Activated CD8-positive, alpha-beta memory T cell treated with anti-CD3 and anti-CD28 coated beads, Interleukin-2, amount 10 ng/mL, durations not matched to agents 7 days and 5 days (primary cell): ENCODE measurements at places on chromosomes 4 and X. TPM values are rescaled to one million over a fixed set of nuclear protein-coding genes. Genes with fewer than 3 reads are reported as not detected.
A peak's percentile ranks its signal among the peaks of the same experiment; 100 is the strongest.

DNA sequence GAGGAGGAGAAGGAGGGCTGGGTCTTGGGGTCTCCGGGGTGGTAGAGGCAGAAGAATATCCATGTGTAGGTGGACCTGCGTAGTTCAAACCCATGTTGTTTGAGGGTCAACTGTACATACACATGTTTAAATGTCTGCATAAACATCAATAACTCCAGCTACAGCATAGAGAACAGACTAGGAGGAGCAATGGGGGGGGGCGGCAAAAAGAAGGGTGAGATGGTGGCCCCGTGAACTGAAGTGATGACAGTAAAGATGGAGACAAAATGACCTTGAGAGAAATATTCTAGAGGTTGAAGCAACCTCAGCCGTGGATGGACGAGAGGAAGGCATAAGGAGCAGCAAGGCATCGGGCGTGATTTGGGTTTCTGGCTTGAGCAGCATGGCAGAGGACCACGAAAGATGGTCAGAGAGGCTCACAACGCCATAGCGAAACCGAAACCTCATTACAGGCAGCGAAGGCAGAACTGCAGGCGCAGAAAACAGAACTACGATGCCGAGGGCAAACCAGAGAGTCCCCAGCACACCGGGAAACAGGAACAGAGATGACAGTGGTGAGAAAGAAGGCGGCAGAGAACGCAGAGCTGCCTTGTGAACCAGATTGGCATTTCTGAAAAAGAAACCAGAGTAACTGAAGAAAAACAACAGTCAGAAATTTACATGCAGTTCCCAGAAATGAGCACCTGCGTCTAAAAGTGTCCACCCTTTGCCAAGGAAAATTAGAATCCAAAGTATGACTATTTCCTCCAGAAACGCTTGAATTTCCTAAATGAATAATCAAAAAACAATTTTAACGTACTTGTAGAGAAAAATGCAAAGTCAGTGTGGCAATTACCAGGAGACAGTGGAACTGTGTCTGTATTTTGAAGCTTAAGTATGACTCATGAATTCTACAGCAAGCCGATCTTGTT is 50.3 kb upstream of the ENPP6 start:
- peaks cover 77% of the 10 kb centered on the region for H3K4me1 ChIP-seq
- peaks cover 3% of the 10 kb centered on the region for H3K36me3 ChIP-seq
- no peaks in the 10 kb centered on the region for H3K27me3 ChIP-seq
- peak overlapping the region; percentile 83 for H3K4me3 ChIP-seq

DNA sequence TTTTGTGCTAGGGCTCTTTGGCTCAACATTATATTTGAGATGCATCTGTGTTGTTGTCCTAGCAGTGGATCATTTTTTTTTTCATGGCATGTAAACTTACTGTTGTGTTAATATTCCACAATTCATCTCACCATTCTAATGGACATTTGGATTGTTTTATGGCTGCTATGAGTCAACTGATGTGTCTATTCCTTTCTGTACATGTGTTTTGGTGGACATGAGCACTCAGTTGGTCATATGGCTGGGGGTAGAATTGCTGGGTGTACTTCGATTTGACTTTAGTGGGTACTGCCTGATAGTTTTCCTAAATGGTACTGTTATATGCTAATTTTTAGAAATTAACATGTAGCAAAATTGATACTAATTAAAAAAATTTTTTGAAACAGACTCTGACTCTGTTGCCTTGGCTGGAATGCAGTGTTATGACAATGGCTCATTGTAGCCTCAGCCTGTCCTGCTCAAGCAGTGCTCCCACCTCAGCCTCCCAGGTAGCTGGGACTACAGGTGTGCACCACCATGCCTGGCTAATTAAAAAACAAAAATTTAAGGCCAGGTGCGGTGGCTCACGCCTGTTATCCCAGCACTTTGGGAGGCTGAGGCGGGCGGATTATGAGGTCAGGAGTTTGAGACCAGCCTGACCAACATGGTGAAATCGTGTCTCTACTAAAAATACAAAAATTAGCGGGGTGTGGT is 9.0 kb downstream of the FAM193A start:
- peaks cover 4% of the 10 kb centered on the region for H3K4me1 ChIP-seq
- DNase-seq, result no peak
- H3K27ac ChIP-seq, result no peak overlapping the region
- peaks cover 10% of the 10 kb centered on the region for H3K36me3 ChIP-seq
- H3K4me3 ChIP-seq, result no peak overlapping the region

NUDT10 gene
- 0.91 TPM for total RNA-seq

DNA sequence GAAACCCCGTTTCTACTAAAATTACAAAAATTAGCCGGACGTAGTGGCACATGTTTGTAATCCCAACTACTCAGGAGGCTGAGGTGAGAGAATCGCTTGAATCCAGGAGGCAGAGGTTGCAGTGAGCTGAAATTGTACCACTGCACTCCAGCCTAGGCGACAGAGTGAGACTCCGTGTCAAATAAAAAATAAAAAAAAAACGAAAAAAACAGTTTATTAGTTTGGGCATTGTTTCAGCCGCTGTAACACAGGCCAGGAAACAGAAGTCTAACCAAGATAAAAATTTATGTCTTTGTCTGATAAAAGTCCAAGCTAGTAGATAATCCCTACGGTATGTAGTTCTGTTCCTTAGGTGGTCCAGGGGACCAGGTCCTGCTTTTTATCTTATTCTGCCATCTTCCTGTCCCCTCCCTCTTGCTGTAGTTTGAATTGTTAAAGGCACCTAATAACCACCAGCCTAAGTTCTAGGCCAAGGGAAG is 21.4 kb downstream of the USO1 start:
- peaks cover 7% of the 10 kb centered on the region for H3K36me3 ChIP-seq
- no peaks in the 10 kb centered on the region for H3K4me1 ChIP-seq
- no peak overlapping the region for H3K27ac ChIP-seq
- no peaks in the 10 kb centered on the region for H3K27me3 ChIP-seq
- DNase-seq, result no peak

- no peak overlapping the region for H3K27ac ChIP-seq
- no peak overlapping the region for H3K4me3 ChIP-seq
- peaks cover 16% of the 10 kb centered on the region for H3K36me3 ChIP-seq
- no peaks in the 10 kb centered on the region for H3K27me3 ChIP-seq
- H3K4me1 ChIP-seq, result peaks cover 5% of the 10 kb centered on the region
These were observed 9.8 kb downstream of the MAGED2 start for GRCh38 chrX:54817220-54817820.

DNA sequence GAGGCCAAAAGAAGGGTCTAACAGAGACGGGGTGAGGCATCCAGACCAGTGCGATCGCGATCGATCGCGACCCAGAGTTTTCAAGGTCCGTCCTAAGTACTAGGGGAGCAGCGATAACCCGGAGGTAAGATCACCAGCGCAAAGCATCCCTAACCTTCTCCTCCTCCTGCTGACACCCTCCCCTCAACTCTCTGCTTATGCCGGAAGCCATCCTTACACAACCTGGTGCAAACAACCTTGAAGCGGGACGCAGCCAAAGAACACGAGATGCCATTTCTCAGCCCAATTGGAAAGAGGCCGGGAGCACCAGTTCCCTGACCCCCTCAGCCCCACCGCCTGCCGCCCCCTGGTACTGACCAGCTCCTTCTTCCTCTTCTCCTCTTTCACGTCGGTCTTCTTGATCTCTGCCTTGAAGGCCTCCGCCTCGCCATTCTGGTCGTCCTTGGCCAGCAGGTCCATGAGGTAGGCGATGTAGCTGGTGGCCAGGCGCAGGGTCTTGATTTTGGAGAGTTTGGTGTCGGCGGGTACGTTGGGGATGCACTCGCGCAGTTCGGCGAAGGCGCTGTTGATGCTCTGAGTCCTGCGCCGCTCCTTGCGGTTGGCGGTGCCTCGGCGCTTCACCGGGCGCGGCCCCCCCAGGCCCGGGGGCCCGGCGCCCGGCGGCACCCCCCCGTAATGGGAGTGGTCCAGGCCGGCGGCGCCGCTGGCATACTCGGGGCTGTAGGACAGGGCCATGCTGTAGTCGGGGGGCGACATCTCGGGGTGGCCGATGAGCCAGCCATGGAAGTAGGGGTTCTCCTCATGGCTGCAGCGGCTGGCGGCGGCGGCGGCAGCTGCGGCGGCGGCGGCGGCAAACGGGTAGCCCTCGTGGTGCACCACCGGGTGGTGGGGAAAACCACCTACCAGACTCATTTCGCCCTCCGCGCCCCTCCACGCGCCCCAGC is 1.4 kb downstream of the HAND2 start:
- peaks cover 91% of the 10 kb centered on the region for H3K27me3 ChIP-seq
- peaks cover 2% of the 10 kb centered on the region for H3K36me3 ChIP-seq
- peaks cover 10% of the 10 kb centered on the region for H3K4me1 ChIP-seq
- H3K27ac ChIP-seq, result peak overlapping the region; percentile 73
- peak; percentile 31 for DNase-seq

ARSD gene
- total RNA-seq, result 2.1 TPM

DNA sequence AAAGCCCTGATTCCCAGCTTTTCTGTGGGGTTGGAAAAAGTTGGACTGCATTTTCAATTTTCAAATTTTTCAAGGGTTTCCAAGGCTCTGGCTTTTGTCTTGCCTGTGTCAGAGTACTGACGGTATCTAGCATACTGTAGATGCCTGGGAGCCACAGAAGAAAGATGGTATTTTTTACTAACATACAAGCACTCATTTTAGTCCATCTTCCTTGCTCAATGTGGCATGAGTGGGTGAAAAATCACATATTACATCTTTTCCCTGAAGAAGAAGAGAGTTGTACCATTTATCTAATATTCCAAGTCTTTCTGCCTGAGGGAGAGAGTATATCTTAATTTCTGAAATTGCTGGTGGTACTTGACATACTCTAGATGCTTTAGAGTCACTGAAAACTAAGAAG is 738.6 kb upstream of the ADGRL3 start:
- H3K4me1 ChIP-seq, result no peaks in the 10 kb centered on the region
- no peak overlapping the region for H3K4me3 ChIP-seq
- H3K36me3 ChIP-seq, result no peaks in the 10 kb centered on the region
- H3K27ac ChIP-seq, result no peak overlapping the region
- H3K27me3 ChIP-seq, result no peaks in the 10 kb centered on the region

DNA sequence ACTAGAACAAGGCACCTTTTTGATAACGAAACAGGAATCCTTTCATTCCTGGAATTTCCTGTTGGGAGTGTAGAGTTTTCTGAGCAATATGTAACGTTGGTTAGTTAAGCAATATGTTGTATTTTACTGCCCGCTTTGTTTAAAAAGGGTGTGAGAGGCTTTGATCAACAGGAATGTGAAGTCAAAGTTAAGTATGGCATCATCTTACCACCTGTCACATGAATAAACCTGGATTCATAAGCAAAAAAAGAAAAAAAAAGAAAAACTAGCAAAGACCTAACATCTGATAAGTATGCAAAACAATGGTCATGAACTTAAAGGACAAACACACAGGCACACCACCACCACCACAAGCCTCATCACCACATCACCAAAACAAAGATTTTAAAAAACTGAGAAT is 7.1 kb upstream of the CXCL5 start:
- no peak overlapping the region for H3K27ac ChIP-seq
- H3K27me3 ChIP-seq, result no peaks in the 10 kb centered on the region
- H3K4me3 ChIP-seq, result no peak overlapping the region
- DNase-seq, result no peak
- H3K36me3 ChIP-seq, result no peaks in the 10 kb centered on the region

DNA sequence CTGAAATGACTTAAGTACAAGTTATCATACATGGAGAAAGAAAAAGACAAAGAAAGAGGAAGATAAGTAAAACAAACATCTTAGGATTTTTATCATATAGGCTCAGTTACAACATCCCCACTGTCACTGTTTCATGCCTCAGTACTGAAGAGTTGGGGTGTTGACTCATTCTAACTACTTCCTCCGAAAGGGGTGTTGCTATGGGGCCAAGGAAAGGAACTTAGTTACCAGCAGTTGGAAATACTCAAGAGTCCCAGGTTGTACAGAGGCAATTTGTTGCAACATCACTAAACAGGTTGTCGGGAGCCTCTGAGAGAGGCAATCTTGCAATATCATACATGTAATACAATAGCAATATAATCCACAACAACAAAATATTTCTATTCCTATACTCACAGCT is 1264.7 kb downstream of the PCDH7 start:
- no peaks in the 10 kb centered on the region for H3K4me1 ChIP-seq
- no peak for DNase-seq
- H3K36me3 ChIP-seq, result no peaks in the 10 kb centered on the region
- H3K4me3 ChIP-seq, result no peak overlapping the region

DNA sequence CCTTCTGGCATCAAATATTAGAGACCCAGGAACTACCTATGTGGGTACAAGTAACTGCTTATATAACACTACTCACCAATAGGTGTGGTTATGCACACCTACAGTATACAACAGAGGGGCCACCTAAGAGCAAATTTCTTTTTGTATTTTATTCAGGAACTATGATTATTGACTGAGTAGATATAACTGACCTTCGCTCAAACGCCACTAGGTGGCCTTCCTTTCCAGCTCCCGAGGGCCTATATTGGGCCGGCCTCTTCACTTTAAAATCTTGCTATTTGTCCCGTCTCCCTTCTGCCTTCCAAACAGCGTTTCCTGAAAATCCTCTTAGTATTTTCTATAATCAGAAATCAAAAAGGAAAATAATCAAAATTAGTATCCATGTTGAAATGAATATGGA is 19.9 kb upstream of the PABPC5 start:
- H3K27ac ChIP-seq, result no peak overlapping the region
- no peak overlapping the region for H3K4me3 ChIP-seq
- H3K27me3 ChIP-seq, result no peaks in the 10 kb centered on the region
- no peak for DNase-seq

DNA sequence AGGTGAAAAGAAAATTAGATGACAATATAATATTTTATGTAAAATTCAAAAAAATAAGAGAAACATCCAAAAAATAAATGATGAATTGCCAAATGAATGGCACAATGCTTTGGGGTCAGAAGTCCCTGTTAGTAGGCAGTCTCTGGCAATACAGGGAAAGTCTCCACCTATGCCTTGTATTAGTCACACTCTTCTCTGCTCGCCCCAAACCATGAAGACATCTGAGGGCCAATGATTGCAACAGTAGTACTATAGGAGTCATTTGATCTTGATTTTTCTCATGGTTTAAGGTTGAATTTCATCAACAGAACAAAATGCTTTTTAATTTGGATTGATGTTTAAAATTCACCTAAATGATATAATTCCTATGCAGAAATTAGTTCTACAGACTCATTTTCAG is 3.9 kb upstream of the PRSS12 start:
- no peaks in the 10 kb centered on the region for H3K36me3 ChIP-seq
- DNase-seq, result no peak
- H3K4me1 ChIP-seq, result peaks cover 8% of the 10 kb centered on the region
- no peak overlapping the region for H3K27ac ChIP-seq

ATOH1 gene
- not detected for total RNA-seq

GRCh38 chrX:11499076-11500044 is 166.4 kb downstream of the ARHGAP6 start:
- no peak for DNase-seq
- no peaks in the 10 kb centered on the region for H3K27me3 ChIP-seq
- H3K27ac ChIP-seq, result no peak overlapping the region
- H3K4me3 ChIP-seq, result no peak overlapping the region
- H3K4me1 ChIP-seq, result no peaks in the 10 kb centered on the region

DNA sequence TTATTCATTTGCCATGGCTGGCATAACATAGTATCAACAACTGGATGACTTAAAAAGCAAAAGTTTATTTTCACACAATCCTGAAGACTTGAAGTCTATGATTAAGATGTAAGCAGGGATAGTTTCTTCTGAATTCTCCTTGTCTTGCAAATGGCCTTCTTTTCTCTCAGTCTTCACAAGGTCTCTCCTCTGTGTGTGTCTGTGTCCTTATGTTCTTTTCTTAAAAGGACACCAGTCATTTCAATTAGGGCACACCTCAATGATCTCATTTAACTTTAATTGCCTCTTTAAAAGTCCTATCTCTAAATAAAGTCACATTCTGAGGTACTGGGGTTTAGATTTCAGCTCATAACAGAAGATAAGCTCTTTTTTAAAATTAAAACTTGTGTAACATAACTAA is 399.7 kb downstream of the PABPC4L start:
- H3K27ac ChIP-seq, result no peak overlapping the region
- no peaks in the 10 kb centered on the region for H3K27me3 ChIP-seq
- H3K4me3 ChIP-seq, result no peak overlapping the region
- no peaks in the 10 kb centered on the region for H3K4me1 ChIP-seq
